ENCODE measurements at places on chromosomes 6 and 20.

DNA sequence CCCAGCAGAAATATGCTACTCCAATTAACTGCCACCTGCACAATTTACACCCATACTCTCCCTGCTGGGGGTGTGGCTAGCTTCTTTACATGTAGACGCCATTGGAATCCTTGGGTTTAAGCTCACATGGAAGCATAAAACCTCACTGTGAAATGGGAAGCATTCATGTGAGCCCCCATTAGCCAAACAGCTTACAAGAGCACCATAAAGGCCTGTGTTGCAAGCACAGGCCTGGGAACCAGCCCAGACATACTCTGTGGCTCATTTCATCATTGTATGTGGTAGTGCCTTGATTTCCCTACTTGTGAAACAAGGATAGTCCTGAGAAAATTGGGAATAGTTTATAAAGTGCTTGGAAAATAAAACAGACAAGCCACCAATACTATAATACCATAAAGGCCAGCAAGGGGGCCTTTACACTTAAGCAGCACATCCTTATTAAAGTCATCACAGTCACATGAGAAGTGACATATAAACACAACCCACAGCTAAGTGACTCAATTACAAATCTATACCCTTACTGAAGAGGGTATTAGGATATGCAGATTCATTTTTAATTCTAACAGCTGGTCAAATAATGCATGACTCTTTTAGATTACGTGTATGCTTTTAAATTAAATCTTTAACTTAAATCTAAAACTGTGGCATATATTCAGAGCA, 6.8 kb downstream of the ADNP start:
- DNase-seq = no peak

DNA sequence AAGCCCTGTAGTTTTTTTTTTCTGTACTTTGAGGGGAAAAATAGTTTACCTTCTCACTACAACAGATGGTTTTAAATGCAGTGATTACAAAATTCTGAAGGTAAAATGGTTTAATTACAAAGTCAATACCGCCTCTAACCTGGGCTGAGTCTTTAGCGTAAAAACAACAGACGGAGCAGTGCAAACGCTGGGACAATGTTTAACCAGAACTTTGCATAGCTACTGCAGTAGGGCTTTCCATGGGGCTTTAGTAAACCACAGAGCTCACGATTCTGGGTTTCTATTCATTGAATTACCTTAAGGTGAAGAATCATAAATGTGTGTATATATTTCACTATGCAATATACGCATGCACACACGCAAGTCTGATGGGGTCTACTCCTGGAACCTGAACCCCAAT, 77.9 kb downstream of the RFX6 start:
- DNase-seq = no peak

GRCh38 chr20:22389836-22390542, 194.4 kb downstream of the FOXA2 start:
- DNase-seq = no peak

GRCh38 chr20:31274441-31274840, 17.0 kb downstream of the DEFB115 start:
- no peak for DNase-seq

- no peak for DNase-seq
Measured at GRCh38 chr6:14305624-14306023, 188.1 kb downstream of the CD83 start.

DNA sequence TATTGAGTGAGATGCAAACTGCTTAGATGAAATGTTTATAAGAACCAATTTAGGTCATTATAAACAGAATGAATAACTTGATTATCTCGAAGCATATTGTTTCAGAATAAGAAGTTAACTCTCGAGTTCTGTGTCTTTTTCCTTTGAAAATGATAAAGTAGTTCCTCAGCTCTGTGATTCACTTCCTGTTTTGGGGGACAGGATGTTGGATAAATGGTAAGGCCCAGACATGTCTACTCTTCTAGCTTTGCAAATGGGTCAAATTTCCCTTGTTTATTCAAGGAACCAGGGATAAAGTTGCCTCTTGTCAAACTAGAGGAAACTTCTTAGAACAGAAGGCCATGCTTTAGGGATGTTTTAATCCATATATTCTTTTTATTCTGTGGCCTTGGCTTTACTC, 246.9 kb downstream of the SOX4 start:
- no peak for DNase-seq

GRCh38 chr20:59933849-59934585, 580 bp upstream of the SYCP2 start:
- DNase-seq = peak; percentile 37

DNA sequence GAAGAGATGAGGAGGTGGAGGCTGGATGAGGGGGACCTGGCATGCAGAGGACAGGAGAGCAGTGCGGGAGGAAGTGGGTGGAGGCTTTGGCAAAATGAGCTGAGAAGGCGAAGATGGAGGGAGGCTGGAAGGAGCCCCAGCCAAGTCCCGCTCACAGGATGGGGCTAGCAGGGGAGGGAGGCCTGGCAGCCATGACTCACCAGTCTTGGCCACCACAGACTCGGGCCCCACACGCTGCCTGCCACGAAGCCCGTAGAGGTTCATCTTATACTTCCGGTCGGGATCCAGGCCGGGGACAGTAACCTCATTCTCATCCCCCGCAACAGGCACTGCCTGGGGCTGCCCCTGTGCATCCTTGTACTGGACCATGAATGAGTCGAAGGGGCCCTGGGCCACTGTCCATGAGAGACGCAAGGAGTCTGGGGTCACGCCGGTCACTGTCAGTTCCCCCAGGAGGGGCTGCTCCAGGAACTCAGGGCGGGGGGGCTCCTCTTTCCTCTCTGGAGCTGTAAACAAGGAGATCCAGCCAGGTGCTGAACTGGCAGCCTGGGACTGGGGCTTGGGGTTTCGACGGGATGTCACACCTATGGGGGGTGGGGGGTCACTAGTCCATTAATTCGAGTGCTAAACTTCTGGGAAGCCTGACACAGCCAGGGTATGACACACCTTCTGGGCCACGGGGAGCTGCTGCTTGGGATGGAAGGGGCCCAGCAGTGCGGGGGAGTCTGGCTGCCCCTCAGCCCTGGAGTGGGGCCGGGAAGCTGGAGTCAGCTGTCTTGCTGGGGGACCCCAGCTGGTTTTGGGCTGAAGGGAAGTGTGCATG, 27.8 kb downstream of the TNXB start:
- peak; percentile 81 for DNase-seq

DNA sequence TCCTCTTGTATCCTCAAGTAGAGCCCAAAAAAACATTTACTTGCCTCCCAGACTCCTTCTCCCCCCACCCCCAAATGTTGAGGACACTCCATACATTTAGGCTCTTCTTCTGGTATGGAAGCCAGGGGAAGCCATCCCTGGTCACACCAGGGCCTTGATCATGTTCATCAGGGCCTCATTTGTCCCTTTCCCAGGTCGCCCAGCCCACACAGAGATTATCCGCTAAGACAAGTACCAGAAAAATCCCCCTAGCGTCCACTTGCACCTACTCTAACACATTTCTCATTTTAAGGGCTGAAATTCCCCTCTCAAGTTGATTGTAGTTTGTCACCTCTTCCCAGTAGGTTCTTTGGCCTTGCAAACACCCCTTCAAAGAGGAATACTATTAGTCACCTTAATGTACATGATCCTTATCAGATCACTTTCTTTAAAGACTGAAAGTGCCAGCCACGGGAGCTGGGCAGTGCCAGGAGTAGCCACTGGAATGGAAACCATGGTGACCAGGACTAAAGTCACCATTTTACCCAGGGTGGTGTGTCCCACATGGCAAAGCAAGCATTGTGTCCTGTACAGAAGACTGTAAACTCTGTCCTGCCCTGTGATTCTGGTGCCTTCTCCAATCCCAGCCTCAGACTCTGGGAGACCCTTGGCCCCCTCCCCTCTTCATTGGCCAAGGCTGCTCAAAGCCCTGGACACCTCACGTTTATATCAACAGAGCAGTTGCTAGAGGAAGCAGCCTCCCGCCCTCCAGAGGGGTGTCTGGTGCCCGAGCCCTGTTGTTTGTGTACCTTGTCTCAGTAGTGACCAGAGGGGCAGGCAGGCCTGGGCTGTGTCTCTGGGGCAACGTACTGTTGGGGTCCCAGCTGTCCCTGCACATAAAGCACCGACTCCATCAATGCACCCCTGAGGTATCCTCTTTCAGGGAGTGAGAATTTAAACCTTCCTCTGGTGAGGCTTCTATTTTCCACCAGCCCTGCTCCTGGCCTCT, 5.0 kb upstream of the APOBEC2 start:
- DNase-seq = no peak

GRCh38 chr6:132567566-132567965, 2.6 kb upstream of the TAAR6 start:
- DNase-seq = no peak

All from HFFc6 (cell line).